NCI-H1417 treated with DMSO at 0.1 percent for 48 hours (cell line): ENCODE measurements at places on chromosomes 6 and 20.

- DNase-seq = no peak
Measured at GRCh38 chr6:15406452-15406851, 160.6 kb downstream of the JARID2 start.

DNA sequence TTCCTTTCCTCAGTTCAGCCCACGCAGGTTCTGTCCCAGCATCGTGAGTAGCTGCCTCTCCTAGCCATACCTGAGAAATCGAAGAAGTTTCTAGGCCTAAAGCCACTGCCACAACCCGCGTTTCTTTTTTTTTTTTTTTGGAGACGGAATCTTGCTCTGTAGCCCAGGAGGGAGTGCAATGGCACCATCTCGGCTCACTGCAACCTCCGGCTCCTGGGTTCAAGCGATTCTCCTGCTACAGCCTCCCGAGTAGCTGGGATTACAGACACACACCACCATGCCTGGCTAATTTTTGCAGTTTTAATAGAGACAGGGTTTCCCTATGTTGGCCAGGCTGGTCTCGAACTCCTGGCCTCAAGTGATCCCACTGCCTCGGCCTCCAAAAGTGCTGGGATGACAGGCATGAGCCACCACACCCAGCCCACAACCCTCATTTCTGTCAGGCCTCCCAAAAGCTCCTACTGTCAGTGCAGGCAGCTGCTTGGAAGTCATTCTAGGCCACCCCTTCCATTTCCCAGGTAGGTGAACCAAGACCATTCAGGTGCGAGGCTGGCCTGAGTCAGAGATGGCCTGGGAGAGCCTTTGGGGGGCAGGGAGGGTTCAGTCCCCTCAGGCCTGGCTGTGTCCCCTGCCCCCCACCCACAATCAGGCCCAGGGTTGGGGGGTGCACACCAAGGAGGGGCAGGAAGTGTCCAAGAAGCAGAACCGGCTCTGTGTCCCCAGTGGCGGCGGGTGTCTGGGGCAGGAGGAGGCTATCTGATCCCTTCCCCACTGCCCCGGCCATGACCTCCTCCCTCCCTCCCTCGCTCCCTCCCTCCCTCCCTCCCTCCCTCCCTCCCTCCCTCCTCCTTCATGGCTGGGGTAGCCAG lies 47.2 kb downstream of the NOL4L start:
- no peak for DNase-seq

DNA sequence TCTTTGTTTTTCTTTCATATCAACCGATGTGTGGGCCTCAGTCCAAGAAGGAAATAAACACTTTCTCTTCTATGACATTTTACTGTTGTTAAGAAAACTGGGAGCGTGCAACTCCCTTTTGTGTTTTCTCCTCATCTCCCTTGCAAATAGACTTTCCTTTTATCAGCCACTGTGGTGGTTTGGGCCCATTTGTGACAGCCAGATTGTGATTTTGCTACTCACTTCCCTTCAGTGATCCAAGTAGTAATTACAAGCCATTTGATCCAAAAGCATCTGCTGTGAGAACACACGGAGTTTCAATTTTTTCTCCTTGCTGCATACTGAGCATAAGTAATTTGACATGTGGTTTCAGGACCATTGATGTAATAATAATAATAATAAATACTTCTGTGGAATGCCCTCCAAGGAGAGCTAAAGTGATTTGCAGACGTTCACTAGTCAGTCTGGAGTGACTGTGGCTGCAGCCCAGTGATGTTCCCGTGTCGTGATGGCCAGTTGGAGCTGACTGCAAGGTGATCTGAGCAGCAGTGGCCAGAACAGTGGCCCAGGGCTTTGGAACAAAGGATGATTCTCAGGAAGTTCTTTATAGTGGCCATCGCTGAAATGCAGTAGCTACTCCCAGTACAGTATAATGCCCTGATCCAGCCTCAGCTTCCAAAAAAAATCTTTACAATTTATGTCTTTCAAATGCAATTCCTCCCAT lies 91.9 kb upstream of the CLDN20 start:
- DNase-seq = no peak

- DNase-seq = no peak
Measured at GRCh38 chr6:47405273-47405672, 72.3 kb upstream of the CD2AP start.

DNA sequence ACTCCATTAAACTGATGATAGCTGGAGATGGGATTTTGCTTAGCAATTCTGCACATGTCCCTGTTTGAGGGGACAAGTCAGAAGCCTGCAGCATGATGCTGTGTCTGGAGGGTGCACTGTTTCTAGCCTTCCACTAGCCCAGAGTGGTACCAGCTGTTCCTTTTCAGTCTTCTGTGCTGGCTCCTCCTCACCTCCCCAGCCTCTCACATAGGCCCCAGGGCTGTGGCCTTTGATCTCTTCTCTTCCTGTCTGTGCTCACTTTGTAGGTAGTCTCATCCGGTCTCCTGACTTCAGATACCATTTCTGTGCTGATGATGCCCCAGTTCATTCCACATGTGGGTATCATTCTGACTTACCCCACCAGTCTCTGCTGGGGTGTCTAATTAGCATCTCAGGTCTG lies 126.3 kb downstream of the HIVEP1 start:
- DNase-seq = no peak

DNA sequence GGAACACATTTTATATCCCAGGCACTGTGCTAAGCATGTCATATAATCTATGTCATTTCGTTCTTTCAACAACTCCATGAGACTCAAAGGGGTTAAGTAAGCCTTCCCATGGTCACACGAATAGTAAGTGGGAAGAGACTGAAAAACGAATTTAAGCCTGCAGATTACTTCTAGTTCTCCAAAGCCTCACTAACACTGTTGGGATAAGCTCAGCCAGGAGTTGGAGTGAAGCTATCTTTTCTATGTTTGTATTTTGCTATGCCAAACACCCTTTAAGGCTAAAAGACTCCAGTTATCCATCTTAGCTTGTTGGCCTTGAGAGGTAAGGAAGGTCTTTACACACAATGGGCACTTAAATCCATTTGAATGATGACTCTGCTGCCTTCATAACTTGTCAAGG lies 148.1 kb upstream of the UST start:
- DNase-seq = no peak

DNA sequence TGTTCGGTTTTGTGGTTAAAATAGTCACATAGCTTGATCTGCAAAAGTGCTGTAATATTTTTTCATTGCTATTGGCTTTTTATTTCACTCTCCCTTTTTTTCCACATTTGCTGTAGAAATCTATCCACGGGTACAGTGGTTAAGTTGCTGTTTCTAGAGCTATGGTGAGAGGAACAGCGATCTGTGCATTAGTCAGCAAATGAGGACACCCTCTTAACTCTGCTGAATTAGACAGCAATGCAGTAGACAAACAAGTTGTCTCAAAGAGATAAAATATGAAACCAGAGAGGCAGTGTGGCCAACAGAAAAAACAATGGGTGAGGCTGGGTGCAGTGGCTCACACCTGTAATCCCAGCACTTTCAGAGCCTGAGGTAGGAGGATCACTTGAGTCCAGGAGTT lies 17.6 kb upstream of the SYNJ2 start:
- DNase-seq = no peak

DNA sequence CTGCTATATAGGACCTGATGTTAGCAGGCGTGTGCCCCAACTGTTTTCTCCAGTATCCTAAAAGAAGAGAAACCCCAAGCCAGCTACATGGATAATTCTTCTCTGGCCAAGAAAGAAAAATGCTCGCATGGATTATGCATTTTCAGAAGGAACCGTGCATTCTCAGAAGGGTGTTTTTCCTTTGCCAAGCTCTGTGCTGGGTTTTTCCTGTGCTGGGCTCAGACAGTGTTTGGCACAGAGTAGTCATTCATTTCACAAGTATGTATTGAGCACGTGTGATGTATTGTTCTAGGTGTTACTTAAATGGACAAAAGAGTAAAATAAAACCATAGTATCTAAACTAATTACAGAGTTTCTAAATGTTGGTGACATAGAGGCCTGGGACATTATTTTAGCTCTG lies 62.7 kb upstream of the ZNF133 start:
- no peak for DNase-seq

- no peak for DNase-seq
Measured at GRCh38 chr6:159941286-159942113, 27.4 kb upstream of the IGF2R start.
